ENCODE measurements at places on chromosomes 2 and 18.

- no peak for DNase-seq
Measured at GRCh38 chr2:203583084-203583695, 48.1 kb upstream of the RAPH1 start.

- DNase-seq: peak; percentile 13
Measured at GRCh38 chr2:68244456-68244855, 7.9 kb downstream of the PPP3R1 start.

DNA sequence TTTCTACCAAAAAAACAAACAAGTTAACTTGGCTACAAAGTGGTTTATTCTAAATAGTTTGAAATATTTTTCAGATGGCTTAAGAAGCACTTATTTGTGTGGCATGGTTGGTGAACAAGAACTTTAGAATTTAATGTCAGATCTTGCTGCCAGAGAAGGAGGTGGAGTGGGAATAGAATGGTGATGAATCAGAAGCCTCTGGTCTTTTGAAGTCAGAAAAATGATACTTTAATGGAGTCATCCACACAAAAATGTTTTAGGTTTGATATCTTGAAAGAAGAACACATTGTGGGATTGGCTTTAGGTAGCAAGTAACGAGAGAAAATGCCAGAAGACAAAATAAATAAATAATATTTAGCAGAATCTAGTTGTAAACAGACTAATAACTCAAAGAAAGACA is 243.1 kb upstream of the FANCL start:
- no peak for DNase-seq

DNA sequence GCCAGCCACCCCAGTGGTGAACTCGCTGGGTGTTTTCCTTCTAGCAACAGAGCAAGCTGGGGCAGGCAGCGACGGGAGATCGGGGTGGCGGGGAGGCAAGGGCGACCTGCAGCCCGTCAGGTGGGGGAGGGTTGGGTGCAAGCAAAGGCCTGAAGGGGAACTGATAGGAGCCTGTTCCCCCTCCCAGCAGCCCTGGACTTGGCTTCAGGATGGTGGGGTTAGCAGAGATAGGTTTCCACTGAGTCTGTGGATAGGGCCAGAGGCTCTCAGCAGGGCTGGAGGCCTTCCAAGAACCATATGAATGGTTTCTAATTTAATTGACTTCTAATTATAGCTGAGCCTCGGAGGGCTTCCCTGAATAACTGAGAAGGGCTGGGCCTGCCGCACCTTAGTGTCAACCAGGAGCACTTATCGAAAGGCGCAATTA is 55.3 kb downstream of the EDAR start:
- no peak for DNase-seq

GRCh38 chr2:145815933-145816332 is 1296.0 kb upstream of the ZEB2 start:
- no peak for DNase-seq

DNA sequence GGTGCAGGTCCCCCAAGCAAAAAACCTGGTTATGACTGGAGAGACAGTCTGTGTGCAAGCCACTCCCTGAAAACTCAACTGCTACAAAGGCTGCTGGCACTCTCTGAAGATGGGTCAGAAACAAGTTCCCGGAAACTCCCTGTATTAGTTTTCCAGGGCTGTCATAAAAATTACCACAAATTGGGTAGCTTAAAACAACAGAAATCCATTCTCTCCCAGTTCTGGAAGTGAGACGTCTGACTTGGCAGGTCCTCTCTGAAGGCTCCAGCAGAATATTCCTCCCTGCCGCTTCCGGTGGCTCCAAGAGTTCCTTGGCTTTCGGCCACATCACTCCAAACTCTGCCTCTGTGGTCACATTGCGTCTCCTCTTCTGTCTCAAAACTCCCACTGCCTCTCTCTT is 30.1 kb upstream of the SERPINE2 start:
- DNase-seq: no peak

DNA sequence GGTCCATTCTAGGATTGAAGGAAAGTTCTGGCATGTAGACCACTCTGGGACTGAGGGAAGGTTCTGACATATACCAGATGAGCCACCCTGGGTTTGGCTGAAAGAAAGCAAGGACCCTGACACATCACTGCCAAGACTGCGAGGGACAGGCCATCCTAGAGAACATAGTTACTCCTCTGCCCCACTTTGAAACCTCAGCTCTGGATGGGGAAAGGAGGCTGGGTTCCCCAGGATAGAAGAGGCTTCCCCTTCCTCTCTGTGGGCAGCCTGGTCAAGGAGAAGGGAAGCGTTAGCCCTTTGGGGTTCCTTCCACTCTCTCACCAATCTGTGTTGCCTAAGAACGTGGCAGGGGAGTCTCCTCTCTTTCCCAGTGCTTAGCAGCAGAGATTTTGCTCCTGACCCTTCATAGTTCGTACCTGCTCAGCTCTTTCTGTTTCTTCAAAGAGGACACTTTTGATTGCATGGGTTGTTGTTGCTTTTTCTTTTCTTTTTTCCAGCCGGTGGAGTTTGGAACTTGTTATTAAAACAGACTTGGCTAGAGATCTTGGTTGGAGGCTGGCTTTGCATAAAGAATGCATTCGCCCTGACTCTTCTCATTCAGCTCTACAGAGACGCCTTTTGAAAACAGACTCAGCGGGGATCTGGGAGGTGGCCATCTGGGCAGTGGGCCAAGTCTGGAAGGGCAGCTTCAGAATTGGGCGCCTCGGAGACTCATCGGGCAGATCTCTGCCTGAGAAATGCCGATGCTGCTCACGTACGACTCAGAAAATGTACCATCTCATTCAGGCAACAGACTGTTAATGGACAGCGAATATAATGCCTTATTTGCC is 166.1 kb downstream of the CLIP4 start:
- peak; percentile 54 for DNase-seq

GRCh38 chr18:62767321-62767720 is 52.0 kb downstream of the PHLPP1 start:
- DNase-seq: peak; percentile 34

DNA sequence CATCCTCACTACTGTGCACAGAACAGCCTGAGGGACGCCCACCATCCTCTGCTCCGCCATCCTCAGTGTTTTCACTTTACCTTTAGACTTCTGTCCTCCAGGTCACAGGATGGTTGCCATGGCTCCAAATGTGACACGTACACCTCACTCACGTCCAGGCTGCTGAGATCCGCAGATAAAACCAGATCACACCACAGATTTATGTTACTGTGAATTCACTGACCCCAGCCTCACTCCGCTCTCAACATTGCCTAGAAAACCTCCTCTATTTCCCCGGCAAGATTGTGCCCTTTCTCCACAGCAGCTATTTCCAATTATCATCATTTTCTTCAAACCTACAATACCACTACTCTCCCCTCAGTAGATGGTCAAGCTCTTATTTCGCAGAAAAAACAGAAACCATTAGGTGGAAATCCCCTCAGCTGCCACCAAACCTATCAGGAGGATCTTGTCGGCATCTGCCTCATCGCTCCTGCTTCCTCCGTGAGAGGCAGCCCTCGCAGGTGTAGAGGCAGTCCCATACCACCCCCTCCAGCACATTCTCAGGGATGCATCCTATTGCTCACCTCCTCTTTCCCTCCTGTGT is 49.8 kb upstream of the SLC1A4 start:
- no peak for DNase-seq

DNA sequence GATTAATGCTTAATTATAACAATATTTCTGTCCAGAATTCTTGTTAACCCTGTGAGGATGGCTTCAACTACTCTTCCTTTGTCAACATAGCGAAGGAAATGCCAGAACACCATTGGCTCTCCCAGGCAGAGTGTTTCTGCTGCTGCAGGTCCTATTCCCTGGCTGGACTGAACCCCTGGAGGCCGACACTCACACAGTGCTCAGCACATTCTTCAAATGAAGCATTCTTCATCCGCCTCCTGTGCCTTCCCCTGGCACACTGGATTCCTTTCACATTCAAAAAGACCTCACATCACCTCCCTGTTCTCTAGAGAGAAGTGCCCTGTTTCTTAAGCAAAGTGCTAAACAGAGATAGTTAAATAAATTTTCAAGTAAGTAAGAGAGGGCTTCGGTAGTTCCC is 187.3 kb upstream of the MSH6 start:
- no peak for DNase-seq

DNA sequence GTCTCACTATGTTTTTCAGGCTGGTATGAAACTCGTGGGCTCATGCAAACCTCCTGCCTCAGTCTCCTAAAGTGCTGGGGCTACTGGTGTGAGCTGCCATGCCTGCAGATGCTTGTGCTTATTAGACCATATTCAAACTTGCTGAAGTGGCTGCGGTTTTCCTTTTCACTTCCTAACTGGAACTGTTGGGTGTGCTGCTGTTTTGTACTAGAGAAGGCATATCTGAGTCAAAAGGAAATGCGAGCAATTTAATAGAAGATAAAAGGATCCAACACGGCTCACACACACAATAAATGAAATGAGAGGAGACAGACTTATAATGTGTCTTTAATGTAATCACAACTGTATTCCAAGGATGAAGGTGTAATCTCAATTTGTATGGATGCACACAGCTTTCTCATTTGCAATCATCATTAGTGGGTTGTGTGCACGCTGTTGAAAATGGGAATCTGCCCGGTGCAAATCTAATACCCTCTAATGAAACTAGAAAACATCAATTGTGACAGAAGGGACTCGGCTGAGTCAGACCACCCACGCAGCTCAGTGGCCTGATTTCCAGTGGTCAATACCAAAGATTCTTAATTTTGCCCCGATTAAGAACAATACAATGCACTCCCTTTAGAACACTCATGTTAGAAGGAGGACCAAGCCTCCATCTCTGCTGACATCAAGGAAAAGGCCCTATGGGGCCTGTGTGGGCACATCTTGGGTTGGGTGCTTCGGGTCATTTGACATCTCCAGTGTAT is 532.7 kb downstream of the TDRD15 start:
- no peak for DNase-seq

- no peak for DNase-seq
Measured at GRCh38 chr2:40219141-40219540, 232.7 kb downstream of the SLC8A1 start.

- DNase-seq: no peak
Measured at GRCh38 chr2:189391201-189391600, 50.1 kb upstream of the WDR75 start.

DNA sequence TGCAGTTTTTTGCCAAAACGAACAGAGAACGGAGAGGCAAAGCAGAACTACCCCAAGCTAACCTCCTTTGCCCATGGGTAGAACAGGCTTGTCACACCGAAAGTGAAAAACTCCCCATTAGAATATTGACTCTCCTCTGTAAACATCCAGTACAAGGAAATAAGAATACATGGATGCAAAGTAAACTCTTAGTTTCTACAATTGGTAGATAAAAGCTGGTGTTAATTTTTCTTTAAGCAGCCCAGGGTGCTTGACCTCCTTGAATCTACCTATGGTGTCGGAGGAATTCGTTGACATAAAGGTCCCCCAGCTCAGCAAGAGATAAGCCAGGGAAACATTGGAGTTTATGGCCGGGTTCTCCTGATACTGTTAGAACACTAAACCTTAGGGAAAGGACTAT is 48.4 kb upstream of the DSG1 start:
- no peak for DNase-seq

DNA sequence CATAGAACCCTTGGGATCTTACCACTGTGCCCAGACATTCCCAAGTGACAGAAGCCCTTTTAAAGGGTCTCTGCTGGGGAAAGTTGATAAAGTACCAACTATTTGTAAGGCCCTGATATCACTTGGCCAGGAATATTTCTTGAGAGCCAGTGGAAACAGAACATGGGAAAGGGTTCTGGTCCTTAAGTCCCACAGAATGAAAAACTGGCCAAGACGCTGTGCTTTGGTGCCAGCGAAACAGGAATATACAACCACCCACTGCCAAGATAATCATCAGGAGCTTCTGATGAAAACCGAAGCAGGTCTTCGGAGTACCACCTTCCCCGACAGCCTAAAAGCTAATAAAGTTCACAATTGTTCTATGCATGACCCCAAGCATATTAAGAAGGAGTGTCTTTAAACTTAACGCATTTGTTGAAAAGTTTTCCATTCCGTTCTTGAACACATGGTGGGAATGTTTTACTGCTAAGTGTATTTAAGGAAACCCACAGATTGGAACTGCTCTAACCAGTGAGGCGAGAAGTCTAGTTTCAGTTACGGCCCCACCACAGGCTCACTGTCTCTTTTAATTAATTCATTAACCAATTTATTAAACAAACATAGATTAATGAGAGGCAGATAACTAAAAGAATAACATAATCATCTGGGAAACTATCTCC is 152.6 kb downstream of the ANKRD44 start:
- no peak for DNase-seq

DNA sequence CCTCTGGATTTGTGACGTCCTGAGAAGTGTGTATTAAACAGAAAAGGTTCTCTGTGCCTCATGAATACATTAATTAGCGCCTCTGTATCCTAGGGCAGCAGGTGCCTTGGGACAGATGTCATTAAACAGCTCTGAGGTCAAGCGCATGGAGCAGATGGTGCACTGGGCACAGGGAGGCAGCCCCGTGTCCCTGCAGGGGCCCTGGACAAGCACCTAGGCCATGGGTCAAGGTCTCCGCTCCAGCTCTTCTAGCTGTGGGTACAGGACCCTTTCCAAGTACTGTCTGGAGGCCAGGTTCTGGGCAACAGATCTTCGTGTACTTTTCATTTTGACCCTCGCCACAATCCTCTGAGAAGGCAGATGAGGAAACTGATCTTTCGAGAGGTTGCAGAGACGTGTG is 126.4 kb downstream of the KCTD1 start:
- no peak for DNase-seq
